ENCODE measurements at places on chromosomes 5 and 9.

GRCh38 chr9:13608451-13608850, 329.0 kb upstream of the MPDZ start:
- no peak for DNase-seq

- no peak for DNase-seq
Observed at GRCh38 chr5:123088031-123088805, 823 bp upstream of the PRDM6 start.

- peak; percentile 20 for DNase-seq
Observed at GRCh38 chr9:86341007-86341491, 13.2 kb downstream of the TUT7 start.

- DNase-seq, result no peak
Observed at GRCh38 chr5:160852049-160852448, at the start of gene ATP10B. Gene ATP10B (minus strand): TSS chr5:160852211. CDS start chr5:160688074, 164,137 bp downstream.

- no peak for DNase-seq
Observed at GRCh38 chr9:81074221-81074620, 615.1 kb downstream of the TLE1 start.

DNA sequence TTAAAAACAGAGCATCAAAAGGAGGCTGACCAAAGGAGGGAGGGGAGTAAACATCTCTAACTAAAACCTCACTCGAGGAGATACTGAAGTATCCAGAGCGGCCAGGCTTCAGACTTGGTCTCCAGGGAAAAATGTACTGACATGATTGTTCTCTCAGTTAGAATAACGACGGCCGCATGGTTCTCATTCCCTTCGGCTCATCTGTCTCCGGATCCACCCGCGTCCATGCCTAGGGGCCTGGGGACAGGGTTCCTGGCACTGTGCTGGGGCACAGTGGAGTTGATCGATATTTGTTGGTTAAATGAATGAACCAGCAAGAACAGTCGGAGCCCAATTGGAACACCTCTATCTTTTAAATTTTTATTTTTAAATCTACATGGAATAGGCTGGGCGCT, 167.1 kb upstream of the PHYKPL start:
- no peak for DNase-seq

DNA sequence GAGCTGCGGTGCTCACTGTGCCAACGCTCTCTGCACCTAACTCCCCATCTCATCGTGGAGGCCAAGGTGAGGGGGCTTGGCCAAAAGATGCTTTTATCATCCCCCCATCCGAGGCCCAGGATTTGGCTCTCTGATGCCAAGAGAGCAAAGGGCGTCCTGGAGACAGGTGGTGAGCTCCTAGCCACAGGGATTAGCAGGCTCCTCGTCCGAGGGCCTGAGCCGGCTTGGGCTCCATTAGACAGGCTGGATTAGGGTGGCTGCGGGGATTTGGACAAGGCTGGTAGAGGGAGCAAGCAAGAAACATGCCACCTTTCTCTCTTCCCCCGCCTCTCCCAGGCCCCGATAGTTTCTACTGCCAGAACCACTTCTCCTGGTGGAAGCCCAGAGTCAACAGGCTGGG, 1.0 kb upstream of the GRM6 start:
- DNase-seq, result no peak

DNA sequence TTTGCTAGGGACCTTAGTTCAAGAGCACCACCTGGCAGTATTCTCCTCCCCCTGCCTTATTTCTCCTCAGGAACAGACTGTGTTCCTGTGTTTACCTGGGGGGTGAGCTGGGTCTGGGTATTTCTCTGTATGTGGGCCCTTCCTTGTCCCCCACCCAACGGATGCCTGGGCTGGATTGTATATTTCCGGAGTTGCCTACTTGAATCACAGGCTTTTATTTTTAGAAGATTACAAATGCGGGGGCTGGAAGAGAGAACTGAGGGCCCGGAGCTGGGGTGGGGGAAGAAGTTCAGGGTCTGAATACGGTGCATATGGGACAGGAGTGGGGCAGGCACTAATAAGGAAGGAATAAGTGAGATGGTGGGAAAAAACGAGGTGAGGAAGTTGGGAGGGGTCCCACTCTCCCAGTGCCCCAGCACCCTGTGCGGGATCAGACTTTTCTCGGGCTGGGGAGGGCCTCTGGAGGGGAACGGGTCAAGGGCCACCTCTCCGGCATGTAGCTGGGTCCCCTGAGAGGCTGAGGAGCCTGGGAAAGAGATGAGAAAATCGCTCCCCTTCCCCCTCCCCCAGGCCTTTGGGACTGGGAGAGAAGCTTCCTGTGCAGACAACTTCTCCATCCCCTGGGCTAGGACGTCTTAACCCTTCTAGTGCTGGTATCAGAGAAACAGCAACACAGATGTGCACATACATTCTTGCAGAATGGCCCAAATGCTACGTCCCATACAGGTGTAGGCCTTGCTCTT, 42.1 kb downstream of the PCDH1 start:
- peak; percentile 73 for DNase-seq

DNA sequence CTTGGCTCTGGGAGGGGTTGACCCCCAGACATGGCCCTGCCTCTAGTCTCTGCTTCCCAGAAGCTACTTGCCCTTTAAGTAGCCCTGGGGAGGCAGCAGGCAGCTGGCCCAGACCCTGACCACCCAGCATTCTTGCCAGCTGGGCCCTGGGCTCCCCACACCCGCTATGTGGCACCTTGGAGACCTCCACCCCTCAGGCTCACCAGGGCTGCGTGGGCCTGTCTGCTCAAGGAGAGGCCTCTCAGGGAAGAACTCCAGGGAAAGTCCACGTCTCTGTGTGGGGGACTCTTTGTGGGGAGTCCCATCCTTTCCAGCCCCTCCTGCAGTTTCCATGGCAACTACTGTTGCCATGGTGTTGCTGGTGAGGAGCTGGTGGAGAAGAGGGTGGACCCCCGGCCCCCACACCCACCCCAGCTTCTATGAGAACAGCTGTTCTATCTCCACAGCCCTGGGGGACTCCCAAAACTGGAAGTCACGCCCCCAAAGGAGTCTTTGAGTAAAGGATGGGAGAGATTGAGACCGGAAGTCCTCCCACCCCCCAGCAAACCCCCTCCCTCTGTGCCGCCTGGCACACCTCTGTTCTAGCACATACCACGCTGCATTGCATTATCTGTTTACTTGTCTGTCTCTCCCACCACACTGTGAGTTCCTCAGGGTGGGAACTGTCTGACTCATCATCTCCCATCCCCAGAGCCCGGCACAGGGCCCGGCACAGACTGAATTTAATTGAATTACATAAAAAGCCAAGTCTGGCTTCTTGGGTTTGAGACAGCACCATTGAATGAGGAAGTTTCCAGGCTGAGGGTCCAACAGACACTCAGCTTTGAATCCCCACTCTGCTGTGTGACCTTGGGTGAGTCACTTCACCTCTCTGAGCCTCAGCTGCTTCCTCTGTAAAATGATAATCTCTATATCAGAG, 12.6 kb downstream of the DNM1 start:
- DNase-seq, result no peak

- peak; percentile 48 for DNase-seq
Observed at GRCh38 chr9:107751567-107752210, 262.1 kb upstream of the KLF4 start.

DNA sequence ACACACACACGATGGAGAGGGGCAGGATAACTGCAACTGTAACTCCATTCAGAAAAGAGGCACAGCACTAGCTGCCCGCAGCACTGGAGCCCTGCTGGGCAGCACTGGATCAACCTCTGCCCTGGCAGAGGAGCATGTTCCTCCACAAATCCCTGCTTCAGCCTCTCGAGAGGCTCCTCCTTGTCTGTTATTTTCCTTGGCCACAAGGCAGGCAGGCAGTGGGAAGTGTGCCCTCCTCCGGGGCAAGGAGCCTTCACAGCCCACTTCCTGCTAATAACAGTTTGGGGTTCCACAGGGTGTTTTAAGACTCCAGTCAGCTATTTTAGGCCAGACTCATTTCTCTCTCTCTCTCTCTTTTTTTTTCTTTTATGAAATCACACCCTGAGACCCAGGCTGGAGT, 11.8 kb downstream of the FXN start:
- DNase-seq, result peak; percentile 11

Measured in suppressor macrophage (primary cell).